ENCODE measurements at places on chromosomes 1 and 21. TPM values are rescaled to one million over a fixed set of nuclear protein-coding genes. Genes with fewer than 3 reads are reported as not detected.

Gene PRCC
- total RNA-seq: 98.5 TPM

Gene SPRR1B
- total RNA-seq: not detected

Gene CFAP141
- total RNA-seq: not detected

Gene CFH
- total RNA-seq: 0.34 TPM

Gene TMEM240
- 8.8 TPM for total RNA-seq

Gene OR2AK2
- total RNA-seq: not detected

Gene C1orf185
- total RNA-seq: not detected

DNA sequence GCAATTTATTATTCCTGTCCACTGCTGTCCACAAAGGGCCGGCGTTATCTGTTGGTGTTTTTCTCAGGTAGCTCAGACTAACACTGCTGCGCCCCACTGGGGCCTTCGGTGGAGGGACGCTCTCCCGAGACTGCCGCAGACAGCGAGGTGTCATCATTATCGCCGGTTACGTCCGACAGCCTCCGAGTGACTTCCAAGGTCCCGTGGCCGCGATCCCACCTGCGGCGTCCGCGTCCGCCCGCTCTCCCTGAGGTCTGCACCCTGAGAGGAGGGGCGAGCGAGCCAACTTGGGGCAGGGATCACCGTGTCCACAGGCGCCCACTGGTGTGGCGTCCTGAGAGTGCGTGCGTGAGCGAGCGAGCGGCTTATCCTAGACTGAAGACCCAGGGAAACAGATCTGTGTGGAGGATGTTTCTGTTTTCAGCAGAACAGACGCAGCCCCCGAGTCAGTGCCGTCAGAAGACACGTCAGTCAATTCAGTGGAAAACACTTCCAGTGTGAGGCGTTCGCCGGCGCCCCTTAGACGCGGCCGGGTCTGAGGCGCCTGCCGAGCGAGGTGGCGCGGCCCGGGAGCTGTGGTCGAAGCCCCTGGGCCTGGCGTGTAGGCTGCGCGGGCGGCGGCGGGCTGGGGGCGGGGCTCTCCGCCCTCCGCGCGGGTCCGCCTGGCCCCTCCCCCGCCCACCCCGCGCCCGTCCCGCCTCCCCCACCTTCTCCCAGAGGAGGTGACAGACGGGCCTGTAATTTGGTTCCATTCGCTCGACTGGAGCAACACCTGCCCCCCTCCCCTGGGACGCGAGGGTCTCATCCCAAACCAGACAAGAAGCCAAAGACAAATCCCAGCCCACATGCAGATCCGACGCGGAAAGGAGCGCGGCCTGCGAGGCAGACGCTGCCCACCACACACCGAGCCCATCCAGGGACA lies 12.6 kb downstream of the NHLH2 start:
- DNase-seq: peak; percentile 57

DNA sequence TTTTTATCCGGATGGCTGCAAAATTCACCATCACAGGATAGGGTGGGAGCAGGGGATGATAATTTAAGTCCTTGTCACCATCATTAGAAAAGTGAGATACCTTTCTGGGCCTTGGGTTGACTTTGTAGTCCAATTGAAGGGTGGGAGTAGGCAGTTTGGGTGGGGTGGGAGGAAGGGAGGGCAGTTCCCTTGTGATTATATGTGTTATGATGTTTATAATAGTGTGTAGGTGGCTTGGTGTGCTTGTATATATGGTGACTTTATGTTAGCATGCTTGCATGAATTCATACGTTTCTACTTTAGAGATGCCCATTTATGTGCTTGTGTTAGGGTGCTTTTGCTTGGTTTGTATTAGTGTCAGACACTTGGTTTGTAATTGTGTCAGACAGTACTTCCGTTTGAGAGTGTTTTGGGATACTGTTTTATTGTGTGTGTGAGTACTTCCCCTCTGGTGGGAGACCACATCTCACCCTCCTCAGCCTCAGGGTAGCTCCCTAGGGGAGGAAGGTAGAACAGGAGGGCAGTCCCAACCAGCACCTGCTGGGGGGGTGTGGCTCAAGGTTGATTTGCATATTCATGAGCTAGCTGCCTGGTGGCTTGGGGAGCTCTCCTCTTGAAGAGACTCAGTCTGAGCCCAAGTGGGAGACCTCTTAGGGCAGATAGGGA lies 6.3 kb upstream of the POU3F1 start:
- DNase-seq: peak; percentile 75

- DNase-seq: no peak
Observed at GRCh38 chr1:200376528-200376927, 33.3 kb downstream of the ZNF281 start.

DNA sequence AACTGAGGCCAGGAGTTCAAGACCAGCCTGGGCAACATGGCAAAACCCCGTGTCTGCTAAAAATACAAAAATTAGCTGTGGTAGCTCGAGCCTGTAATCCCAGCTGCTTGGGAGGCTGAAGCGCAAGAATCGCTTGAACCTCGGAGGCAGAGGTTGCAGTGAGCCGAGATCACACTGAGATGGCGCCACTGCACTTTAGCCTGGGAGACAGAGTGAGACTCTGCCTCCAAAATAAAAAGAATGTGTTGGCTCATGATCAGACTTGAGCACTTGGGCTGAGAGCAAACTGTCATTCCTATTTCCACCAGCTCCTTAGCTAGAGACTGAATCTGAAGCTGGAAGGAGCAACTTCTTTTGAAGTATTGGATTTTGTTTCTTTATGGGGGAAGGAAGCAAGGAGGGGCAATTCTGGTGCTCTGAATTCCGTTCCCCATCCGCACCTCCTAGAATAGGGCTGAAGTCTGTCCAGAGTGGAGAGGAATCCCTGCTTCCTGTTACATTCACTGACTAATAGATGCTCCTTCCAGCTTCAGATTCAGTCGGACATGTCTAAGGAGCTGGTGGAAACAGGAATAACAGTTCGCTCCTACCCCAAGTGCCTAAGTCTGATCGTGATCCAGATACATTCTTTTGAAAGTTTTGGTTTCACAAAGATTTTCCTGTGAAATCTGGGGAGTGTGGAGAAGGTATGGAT lies 3.8 kb downstream of the ZNF672 start:
- DNase-seq: peak; percentile 62

DNA sequence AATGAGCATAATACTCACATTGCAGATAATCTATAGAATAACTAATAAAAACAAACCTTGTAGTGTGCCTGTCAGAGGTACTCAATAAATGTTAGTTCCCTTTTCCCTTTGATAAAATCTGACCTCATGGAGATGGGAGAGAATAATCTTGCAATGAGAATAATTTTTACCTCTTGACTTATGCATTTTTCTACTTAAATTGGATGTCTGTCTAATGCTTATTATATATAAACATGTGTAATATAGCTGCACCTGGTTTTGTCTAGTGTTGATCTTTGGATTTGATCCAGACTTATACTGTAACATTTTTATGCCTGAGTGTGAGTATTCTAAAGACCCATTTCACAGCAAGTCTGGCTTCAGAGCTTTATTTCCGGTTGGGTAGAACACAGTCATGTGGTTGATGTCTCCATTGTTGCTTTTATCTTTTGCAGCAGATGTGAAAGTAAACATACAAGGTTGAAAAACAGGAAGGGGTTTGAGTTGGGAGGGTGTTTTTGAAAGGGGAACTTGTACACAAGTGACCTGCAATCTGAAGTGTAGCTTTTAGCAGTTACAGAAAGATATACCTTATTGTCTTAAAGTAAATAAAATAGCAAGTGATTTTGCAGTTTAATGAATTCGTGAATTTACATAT lies 12.4 kb downstream of the EPB41 start:
- DNase-seq: no peak

DNA sequence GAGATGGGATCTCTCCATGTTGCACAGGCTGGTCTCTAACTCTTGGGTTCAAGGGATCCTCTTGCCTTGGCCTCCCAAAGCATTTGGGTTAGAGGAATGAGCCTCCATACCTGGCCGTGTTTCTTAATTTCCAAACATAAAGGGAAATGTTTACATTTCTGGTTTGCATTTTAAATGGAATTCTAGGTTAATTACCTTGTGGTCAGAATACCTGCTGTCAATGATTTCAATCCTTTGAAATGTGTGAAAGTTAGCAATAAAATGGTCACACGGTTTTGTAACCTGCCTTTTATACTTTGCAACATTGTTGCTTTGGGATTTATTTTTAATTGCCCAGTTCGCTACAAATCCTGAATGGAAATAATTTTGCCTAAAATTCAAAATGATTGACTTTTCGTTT lies 26.3 kb downstream of the AGMAT start:
- DNase-seq: no peak

- DNase-seq: no peak
Observed at GRCh38 chr1:178311164-178311563, 185.6 kb downstream of the CLEC20A start.

DNA sequence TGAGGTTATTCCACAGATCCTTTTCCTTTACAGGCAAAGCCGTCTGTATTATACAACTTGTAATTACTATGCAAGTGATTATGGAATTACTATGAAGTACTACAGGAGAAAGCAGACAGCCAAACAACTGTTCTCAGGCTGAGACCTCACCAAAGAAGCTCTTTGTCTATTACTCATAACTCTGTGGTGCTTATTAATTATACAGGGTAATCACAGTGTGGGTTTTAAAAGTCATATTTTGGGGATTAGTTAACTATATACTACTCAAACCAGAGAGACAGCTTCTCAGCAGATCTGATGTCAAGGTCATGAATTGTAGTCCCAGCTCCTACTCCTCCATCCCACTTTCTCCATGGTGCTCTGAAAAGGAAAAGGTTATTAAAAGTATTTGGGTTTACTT lies 49.6 kb downstream of the CTTNBP2NL start:
- no peak for DNase-seq

- DNase-seq: no peak
Observed at GRCh38 chr1:196393742-196394141, 214.5 kb downstream of the KCNT2 start.

DNA sequence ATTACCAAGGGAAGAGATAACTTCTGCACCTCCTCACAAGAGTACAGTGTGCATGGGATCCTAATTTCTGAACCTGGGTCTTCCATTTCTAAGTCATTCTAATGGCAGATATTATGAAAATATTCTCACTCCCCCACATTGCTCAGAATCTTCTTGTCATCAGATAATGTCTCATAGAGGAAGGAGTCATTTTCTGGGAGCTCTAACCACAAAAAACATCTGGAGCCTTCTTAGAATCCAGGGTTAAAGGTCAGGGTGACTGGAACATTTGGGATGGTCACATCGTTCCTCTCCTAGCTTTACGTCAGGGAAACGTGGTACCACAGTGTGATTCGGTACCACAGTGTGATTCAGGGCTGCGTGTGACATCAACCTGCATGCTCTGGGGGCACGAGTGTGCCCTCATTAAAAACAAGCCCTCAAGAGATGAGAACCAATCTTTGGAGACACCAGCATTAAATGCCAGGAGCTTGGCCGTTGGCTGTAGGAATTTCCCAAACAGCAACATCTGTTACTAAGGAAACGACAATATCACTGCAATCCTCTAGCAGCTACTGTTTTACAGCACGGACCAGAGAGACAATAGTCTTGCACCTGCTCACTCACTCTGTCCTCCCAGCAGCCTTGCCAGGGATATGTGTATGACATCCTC lies 179.1 kb downstream of the PSMG1 start:
- DNase-seq: no peak

- no peak for DNase-seq
Observed at GRCh38 chr1:20325844-20326420, 35.3 kb downstream of the VWA5B1 start.

DNA sequence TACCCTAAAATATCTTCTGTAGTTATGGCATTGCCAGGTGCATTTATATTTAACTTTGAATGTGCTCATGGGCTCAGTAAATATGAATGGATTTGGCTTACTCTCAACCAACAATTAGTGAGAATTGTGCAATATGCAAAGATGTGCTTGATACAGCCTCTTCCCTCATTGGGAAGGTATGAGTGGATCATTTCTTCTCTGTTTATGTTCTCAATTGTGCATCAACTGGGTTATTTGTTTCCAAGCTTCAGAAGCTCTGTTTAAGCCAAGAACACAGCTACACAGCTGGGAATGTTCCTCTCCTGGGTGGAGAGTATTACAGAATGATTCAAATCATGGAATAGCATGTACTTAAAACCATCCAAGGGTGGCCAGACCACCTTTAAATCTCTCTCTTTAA lies 17.6 kb upstream of the MAP1LC3C start:
- DNase-seq: no peak

- DNase-seq: no peak
Observed at GRCh38 chr1:182235952-182236650, 155.5 kb downstream of the GLUL start.

DNA sequence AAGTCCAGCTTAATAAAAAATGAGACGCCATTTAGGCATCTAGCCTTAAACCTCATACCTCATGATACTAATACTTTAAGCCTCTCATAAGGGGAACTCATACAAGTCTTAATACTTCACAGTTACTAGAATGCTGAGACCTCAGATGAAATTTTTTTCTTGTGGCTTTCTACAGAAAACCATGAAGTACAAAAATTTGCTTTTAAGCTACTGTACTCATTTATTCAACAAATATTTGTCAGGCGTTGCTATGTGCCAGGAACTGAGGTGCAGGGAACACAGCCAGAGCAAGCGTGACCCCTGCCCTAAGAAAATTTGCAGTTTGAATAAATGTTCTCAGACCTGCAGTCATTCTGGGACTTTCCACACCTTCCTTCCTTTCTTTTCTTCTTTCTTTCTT lies 150.6 kb downstream of the MRPL39 start:
- no peak for DNase-seq

- peak; percentile 82 for DNase-seq
Observed at GRCh38 chr1:13960375-13960987, 260.5 kb downstream of the PRDM2 start.

- no peak for DNase-seq
Observed at GRCh38 chr21:25558123-25558522, 49.2 kb downstream of the MRPL39 start.

GRCh38 chr1:235275223-235275622 lies 52.8 kb downstream of the ARID4B start:
- DNase-seq: no peak

DNA sequence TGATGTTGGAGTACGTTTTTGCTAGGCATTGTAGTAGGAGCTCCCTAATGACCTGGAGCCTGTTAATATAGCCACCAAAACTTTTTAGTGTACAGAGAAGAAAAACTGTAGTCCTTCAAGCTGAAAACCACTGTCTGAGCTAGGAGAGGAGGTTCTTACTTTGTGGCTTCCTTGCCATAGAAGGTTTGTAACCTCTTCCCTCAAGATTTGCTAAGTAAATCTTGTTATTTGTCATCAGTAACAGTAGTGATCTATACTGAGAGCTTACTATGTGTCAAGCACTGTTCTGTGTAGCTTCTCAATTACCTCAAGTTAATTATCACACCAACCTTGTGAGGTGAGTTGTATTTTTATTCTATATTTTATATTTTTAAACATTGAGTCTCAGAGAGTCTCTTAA lies 21.2 kb upstream of the LRRC8C start:
- no peak for DNase-seq

- DNase-seq: peak; percentile 34
Observed at GRCh38 chr1:108208724-108209446, 8.7 kb upstream of the SLC25A24 start.

All from WTC11 (cell line).